Naive thymus-derived CD8-positive, alpha-beta T cell (primary cell): ENCODE measurements at places on chromosomes 7 and 10.

DNA sequence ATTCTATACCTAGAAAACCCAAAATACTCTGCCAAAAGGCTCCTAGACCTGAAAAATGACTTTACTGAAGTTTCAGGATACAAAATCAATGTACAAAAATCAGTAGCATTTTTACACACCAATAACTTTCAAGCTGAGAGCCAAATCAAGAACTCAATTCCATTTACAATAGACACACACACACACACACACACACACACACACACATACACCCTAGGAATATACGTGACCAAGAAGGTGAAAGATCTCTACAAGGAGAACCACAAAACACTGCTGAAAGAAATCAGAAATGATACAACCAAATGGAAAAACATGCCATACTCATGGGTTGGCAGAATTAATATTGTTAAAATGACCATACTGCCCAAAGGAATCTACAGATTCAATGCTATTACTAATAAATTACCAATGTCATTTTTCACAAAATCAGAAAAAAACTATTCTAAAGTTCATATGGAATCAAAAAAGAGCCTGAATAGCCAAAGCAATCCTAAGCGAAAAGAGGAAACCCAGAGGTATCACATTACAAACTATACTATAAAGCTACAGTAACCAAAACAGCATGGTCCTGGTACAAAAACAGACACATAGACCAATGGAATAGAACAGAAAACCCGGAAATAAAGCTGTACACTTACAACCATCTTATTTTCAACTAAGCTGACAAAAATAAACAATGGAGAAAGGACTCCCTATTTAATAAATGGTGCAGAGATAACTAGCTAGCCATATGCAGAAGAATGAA is 122.0 kb downstream of the MICU1 start:
- no peak for DNase-seq

- DNase-seq, result peak; percentile 54
These were observed 11.9 kb downstream of the HNRNPF start for GRCh38 chr10:43396928-43397624.

DNA sequence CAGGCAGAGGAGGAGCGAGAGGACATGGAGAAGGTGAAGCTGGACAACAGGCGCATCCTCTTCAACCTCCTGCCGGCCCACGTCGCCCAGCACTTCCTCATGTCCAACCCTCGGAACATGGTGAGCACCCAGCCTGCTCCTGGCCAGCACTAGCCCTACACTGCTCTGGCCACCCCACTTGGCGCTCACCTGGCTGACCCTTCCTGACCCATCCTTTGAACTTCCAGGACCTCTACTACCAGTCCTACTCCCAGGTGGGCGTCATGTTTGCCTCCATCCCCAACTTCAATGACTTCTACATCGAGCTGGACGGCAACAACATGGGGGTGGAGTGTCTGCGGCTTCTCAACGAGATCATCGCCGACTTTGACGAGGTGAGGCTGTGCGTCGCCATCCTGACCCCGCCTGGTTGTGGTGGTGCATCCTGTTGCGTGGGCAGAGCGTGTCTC is 129.2 kb downstream of the ADCY1 start:
- DNase-seq, result no peak

- DNase-seq, result no peak
These were observed 4.7 kb downstream of the ZNF488 start for GRCh38 chr10:47379445-47379785.

- peak; percentile 24 for DNase-seq
These were observed 1.6 kb downstream of the TCF7L2 start for GRCh38 chr10:112951359-112952281.

DNA sequence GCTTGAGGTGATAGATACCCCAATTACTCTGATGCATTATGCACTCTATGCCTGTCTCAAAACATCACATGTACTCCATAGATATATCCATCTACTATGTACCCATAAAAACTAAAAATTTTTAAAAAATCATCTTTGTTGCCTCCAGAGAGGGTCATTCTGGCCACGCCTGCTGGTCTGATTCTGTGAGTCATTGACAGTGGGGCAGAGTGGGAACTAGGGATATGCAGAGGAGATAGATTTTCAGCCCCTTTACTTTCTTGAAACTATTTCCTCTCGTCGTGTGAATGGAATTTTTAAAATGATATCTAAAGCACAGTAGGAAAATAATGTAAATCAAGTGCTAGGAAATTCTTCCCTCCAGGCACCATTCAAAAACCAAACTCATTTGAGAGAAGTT is 715.0 kb upstream of the NRP1 start:
- no peak for DNase-seq

GRCh38 chr10:29689001-29689400 is 54.2 kb upstream of the SVIL start:
- no peak for DNase-seq

GRCh38 chr10:131905267-131905571 is 4.4 kb downstream of the PPP2R2D start:
- DNase-seq, result no peak

DNA sequence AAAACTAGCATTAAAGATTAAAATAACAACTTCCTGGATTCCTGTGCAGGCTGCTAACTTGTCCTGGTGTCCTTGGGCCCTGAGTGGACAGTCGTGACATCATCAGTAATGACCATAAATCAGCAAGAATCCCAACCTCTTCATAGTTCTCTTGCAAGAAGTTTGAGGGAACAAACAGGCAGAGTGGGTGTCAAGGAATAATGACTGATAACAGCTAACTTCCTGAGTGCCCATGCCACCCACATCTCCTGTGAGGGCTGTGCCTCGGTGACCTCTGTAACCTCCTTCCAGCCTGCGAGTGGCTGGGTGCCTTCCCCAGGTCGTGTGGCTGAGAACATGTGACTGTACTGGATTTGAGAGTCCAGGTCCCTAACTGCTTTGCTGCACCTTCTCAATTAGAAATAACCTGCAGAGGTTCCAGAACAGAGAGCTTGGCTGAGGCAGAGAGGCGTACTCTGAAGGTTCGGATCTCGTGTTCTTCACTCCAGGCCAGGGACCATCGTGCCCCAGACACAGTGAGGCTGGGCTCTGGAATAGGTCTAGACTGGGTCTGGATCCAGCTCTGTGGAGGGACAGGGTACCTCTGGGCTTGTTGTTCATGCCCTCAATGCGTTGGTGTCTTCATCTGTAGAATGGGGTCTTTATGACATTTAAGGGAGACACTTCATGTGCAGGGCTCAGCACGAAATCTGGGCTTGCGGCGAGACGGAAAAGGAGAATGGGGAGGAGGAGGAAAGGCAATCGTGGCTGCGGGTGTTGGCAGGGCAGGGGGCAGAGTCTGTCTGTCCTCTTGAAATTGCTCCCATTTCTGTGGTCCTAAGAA is 313.1 kb upstream of the ZNF32 start:
- no peak for DNase-seq

DNA sequence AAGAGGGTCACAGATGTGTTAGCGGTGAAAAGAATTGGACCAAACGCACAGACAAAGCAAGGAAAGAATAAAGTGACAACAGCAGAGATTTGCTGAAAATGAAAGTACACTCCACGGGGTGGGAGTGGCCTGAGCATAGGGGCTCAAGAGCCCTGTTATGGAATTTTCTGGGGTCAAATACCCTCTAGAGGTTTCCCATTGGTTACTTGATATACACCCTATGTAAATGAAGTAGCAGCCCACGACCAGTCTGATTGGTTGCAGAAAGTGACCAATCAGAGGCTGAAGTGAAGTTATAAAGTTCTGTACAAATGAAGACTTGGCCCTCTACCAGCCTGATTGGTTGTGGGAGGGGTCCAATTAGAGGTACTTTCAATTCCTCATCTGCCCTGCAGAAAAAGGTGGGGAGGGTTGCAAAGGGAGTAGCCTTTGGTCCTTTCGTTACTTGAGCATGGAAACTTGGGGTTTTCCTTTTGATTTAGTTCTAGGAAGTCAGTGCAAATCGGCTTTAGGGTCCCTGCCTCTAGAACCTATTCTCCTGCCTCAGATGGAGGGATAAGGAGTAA is 125.6 kb upstream of the PRPS1L1 start:
- DNase-seq, result no peak

DNA sequence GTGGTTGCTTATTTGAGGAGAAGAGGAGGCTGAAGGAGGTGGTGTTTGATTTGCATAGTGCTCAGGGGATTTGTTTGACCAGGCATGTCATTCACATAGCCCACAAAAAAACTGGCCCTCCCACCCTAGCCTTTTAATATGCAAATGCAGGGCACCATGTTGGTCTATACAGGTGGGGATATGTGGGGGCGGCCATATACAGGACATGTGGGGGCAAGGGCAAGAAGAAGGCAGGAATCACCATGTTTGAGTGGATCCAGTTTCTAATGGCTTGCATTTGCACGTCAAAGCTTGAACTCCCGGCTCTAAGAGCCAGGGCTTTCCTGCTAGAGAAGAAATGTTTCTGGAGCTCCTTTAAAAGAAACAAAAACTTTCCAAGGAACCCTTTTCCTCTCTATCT is 541.0 kb downstream of the ZWINT start:
- DNase-seq, result no peak

DNA sequence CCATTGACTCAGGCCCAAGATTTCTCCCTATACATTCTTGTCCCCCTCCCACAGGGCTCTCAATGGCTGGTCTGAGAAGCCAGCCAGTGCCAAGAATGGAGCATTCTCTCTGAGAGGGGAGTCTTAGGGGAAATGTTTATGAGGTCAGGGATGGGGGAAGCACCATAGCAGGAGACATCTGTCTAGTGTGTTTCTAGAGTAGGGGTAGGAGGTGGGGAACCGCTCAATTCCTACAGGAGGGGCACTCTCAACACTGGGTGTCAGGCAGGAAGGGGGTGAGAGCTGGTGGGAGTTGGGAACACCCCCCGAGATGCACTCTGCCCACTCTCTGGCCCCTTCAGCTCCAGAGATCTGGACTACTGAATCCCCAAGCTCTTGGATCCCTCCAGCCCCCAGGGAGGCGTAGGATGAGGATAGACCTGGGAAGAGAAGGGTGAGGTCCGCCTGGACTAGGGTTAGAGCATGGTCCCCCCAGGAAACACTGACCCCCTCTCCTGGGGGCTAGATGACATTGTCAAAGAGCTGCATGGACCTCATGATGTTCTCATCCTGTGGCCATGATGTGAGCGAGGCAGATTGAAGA is 8.7 kb upstream of the OGA start:
- DNase-seq, result no peak

DNA sequence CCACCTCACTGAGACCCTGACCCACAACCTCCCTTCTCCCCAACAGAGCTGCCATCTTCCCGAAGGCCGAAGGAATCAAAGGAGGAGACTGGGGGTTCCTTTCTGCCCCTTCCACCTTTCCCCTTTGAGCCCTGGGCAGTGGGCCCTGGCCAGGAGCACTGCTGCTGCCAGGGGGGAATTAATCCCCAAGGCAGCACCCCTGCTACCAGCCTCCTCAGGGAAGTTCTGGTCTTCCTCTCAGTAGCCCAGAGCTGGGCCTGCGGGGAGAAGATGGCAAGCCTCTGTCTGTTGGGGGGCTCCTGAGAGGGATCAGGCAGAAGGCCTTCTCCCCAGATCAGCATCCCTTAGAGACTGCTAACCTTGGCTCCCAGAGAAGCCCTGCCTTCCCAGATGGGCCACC is 25.5 kb downstream of the DPCD start:
- no peak for DNase-seq

GRCh38 chr10:131943021-131943814 is 38.5 kb downstream of the BNIP3 start:
- no peak for DNase-seq

DNA sequence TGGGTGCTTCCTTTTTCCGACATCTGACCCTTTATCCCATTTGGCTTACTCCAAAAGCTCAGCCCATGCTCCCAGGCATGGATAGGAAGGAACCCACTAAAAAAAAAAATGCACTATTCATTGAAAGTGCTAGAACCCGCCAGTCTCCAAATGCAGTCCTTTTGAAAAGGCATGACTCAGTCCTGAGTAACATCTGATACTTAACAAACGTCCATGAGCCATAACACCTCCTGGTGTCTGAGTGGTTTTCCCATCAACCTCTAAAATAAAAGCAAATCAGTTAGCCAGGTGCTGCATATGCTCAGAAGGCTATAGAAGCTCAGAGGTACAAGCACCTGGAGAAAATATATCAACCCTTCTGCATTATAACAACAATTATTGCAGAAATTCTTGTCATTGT is 45.0 kb upstream of the CACUL1 start:
- no peak for DNase-seq

GRCh38 chr10:30557884-30558283 is 71.7 kb downstream of the LYZL2 start:
- no peak for DNase-seq

- DNase-seq, result no peak
These were observed 886.1 kb downstream of the SORCS1 start for GRCh38 chr10:106278383-106278782.

- DNase-seq, result no peak
These were observed 116.5 kb upstream of the ADARB2 start for GRCh38 chr10:1853801-1854200.

GRCh38 chr10:661597-662222 is 27.8 kb downstream of the DIP2C start:
- DNase-seq, result no peak
